ENCODE measurements at places on chromosomes 16 and 17. TPM values are rescaled to one million over a fixed set of nuclear protein-coding genes. Genes with fewer than 3 reads are reported as not detected.

- DNase-seq, result no peak
Measured at GRCh38 chr17:9331279-9332131, 244.1 kb downstream of the STX8 start.

DNA sequence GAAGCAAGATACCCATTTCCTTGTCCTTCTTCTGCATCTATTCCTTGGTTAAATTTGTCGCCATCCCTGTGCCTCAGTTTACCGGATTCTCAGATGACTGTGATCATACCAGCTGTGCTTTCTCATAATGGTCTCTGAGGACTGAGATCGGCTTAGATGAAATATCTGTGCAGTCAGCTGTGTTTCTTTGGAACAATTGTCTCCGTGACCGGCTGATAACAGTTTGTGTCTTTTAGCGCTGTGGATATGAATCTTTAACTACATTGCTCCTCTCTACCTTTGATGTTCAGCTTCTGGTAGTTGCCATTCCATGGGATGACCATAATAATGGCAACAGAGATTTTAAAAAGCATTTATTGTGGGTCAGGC lies 473 bp downstream of the FTO start:
- no peak for DNase-seq

Gene PRAC1
- not detected for total RNA-seq

DNA sequence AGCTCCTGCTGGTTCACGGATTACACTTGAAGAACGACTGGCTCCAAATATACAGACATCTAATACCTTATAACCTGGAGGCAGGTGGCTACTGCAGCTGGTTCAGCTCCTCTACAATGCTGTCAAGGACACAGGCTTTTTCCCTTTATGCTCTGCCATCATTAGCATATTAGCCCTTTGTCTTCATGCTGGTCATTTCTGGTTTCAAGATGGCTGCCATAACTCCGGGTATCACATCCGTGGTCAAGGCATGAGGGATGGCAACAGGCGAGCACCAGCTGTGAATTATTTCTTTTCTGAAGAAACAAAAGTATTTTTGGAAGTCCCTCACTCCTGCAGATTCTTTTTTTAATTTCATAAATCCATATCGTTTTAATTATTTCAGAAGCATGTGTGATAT lies 124.3 kb upstream of the MED13 start:
- DNase-seq, result no peak

- no peak for DNase-seq
Measured at GRCh38 chr17:82888583-82889495, 49.0 kb upstream of the ZNF750 start.

DNA sequence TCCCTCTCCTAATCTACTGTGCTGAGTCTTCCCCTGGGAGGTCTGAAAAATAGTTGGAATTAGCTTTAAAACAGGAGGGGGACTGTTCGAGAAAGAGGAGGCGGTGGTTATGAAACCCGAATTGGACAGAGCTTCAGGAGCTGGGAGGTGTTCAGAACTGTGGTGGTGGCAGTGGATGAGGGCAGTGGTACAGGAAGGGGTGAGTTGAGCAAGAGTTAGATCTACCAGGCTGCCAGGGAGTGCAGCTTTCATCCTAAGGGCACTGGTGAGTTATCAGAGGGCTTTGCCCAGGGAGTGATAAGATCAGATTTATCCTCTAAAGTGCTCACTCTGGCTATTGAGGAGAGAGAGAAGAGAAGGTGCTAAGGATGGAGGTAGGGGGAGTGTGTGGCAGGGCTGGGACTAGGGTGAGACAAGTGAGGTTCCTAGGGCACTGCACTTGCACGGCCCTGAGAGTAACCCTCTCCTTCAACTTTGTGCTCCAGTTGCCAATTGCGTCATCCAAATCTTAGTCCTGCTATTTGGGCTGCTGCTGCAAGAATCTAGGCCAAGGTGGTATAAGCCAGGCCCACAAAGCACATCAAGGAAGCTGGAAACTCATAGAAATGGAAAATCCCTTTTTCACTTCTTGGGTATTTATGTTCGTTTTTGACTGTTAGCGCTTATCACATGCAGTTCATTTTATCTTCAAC lies 540.3 kb downstream of the XYLT1 start:
- no peak for DNase-seq

Gene NSRP1
- 10.8 TPM for total RNA-seq

GRCh38 chr17:19260958-19261357 lies 23.8 kb downstream of the EPN2 start:
- DNase-seq, result no peak

Gene CDC42EP4
- total RNA-seq, result 36.4 TPM

- no peak for DNase-seq
Measured at GRCh38 chr17:35183332-35183731, 10.9 kb downstream of the SLC35G3 start.

- DNase-seq, result peak; percentile 84
Measured at GRCh38 chr17:17098551-17099179, 56.4 kb downstream of the MPRIP start.

GRCh38 chr17:5325851-5326250 lies 43.8 kb downstream of the RABEP1 start:
- DNase-seq, result no peak

- DNase-seq, result no peak
Measured at GRCh38 chr17:64125937-64126336, 4.0 kb downstream of the ERN1 start.

GRCh38 chr17:60652454-60653247 lies 25.0 kb upstream of the BCAS3 start:
- peak; percentile 56 for DNase-seq

- peak; percentile 46 for DNase-seq
Measured at GRCh38 chr16:30526137-30526822, at the start of gene ZNF768. TSS of gene ZNF768 (minus strand) at chr16:30526566. CDS start at chr16:30526413, 153 bp downstream.

- no peak for DNase-seq
Measured at GRCh38 chr17:79466562-79467350, 144.1 kb downstream of the RBFOX3 start.

Gene HOXB6
- 1.3 TPM for total RNA-seq

DNA sequence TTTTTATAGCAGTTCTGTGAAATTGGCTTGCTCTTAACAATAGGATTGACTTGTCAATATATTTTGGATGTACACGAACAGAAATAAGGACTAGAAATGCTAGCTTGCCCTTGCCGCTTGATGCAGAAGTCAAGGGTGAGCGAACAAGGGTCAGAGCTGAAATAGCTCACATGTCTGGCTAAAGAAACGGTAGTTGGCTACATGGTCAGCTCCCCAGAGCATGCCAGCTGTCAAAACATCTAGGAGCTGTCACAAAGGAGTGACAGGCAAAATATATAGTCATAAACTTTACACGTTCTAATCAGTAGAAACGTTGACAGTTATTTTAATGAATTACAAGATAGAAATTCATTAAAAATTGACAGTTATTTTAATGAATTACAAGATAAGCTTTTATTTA lies 2.9 kb upstream of the MEIOB start:
- no peak for DNase-seq

DNA sequence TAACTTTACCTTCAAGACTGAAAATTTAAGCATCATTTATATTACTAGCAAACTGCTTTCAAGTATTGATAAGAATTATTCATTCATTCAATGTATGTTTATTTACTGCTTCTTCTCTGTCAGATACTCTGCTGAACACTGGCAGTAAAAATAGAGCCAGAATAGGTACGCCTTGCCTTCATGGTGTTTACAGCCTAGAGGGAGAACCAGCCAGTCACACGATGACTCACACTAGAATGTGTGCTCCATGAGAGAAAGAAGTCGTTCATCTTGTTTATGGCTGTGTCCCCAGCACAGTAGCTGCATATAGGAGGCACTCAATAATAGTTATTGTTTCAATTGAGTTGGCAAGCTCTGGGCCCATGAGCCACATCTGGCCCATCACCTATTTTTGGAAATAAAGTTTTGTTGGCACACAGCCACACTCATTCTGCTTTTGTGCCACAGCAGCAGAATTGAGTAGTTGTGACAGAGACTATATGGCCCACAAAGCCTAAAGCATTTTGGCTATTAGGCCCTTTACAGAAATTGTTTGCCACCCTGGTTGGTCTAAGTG lies 84.2 kb downstream of the TMC6 start:
- DNase-seq, result peak; percentile 13

GRCh38 chr17:28570716-28571360 lies 486 bp downstream of the PIGS start:
- no peak for DNase-seq

Gene ACSF3
- total RNA-seq, result 20.7 TPM

- peak; percentile 28 for DNase-seq
Measured at GRCh38 chr17:73785496-73785895, 141.3 kb upstream of the SDK2 start.

DNA sequence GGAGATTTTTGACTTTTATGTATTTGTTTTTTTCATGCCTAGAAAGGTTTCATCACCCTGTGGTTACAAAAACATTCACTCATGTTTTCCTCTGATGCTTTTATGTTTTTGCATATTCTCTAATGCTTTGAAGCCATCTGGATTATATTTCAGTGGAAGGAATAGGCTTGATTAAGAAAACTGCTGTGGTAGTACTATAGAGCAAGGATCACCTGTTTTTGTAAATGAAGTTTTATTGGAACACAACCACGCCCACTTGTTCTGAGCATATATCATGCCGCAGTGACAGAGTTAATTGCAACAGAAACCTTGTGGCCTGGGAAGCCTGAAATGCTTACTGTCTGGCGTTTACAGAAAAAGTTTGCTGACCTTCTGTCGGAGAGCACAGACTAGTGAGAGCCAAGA lies 11.5 kb downstream of the COX10 start:
- peak; percentile 94 for DNase-seq

Gene SLC16A6
- total RNA-seq, result 1.6 TPM

- DNase-seq, result no peak
Measured at GRCh38 chr16:56709443-56710040, 20.4 kb upstream of the NUP93 start.

DNA sequence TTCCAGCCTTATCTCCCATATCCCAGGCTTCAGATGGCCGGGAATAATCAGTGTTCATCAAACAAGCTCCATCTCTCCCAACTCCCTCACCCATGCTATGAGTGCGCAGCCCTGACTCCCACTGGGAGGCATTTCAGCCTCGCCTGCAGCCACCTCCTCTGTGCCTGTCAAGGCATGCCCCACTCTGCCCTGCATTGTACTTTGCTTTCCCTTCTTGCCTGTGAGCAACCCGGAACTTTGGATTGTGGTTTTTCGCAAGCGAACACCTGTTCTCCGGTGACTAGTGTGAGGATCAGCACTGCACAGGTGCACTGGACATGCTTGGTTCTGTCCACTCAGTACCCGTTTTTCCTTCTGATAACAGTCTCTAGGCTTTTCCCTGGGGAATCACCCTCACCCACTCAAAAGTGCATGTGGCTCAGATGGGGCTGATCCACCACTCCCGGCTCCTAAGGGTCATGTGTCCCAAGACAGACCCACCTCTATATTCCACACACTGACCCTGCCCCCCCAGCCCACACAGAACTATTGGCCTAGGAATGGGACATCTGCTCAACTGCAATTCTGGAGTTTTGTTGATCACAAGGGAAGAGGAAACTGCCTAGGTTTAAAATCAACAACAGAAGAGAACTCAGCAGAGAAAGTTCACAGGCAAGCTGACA lies 9.1 kb downstream of the CHST6 start:
- DNase-seq, result no peak

Gene HOXB7
- total RNA-seq, result 1.7 TPM
